Mononuclear cell (primary cell): ENCODE measurements at places on chromosomes 7 and 10. TPM values are rescaled to one million over a fixed set of nuclear protein-coding genes. Genes with fewer than 3 reads are reported as not detected.

Gene GPR26
- total RNA-seq, result under 0.01 TPM

Gene UPK3BL2
- 15.0 TPM for total RNA-seq

Gene SLF2
- total RNA-seq, result 17.0 TPM

Gene GRK5
- total RNA-seq, result 10.6 TPM

Gene PRLHR
- total RNA-seq, result under 0.01 TPM

Gene P4HA1
- total RNA-seq, result 26.6 TPM
